ENCODE measurements at places on chromosomes 6 and 20.

GRCh38 chr20:24016607-24017457 is 28.3 kb upstream of the GGTLC1 start:
- DNase-seq: no peak

GRCh38 chr6:115706324-115706723 is 354.4 kb downstream of the FRK start:
- DNase-seq: no peak

DNA sequence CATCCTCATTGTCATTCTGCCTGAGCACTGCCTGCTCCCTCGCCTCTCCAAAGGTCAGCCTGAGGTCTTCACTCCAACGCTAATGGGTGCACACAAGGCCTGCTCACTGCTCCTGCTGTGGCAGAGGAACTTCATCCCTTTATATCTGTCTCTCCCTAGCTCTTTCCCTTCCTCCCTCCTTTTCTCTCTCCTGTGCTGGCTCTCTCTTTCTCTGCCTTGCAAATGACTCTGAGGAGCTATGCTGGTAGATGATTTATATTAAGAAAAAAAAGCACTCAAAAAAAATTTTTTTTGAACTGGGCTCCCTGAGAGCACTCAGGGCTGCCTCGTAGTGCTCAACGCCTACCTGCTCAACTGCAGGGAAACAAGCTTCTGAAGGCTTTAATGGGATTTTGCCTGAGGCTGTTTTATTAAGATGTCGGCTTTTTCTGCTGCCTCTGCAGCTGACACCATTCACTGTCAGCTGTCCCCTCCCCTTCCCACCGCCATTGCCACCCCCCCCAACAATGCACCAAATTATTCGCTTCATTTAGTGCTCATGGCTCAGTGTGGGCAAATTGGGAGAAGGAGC is 137.7 kb upstream of the DEFB112 start:
- no peak for DNase-seq

DNA sequence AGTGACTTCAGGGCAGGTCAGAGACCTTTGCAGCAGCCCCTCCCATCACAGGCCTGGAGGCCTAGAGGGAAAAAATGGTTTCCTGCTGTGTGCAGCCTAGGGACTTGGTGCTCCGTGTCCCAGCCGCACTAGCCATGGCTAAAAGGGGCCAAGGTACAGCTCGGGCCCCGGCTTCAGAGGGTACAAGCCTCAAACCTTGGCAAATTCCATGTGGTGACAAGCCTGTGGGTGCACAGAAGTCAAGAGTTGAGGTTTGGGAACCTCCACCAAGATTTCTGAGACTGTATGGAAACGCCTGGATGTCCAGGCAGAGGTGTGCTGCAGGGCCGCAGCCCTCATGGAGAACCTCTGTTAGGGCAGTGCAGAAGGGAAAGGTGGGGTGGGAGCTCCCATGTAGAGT is 34.0 kb downstream of the UBE3D start:
- no peak for DNase-seq

GRCh38 chr6:158005626-158006180 is 24.0 kb downstream of the SYNJ2 start:
- no peak for DNase-seq

DNA sequence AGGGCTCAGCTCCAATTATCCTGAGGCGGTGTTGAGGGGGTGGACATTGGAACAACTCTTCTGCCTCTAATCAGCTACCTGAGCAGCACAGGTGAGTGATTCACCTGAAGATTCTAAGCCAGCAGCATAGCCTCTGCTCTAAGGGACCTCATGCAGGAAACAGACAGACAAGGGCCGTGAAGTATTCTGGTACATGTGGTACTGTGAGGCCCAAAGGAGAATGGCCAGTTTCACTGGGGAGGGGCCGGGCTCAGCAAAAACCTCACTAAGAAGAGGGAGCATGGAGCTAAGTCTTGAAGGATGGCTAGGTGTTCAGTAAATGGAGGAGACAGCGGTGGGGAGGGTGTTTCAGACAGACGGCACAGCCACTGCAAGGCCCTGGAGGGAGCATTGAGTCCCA is 58.5 kb upstream of the CCDC167 start:
- no peak for DNase-seq

GRCh38 chr20:63941282-63942081 is 14.7 kb downstream of the UCKL1 start:
- no peak for DNase-seq

DNA sequence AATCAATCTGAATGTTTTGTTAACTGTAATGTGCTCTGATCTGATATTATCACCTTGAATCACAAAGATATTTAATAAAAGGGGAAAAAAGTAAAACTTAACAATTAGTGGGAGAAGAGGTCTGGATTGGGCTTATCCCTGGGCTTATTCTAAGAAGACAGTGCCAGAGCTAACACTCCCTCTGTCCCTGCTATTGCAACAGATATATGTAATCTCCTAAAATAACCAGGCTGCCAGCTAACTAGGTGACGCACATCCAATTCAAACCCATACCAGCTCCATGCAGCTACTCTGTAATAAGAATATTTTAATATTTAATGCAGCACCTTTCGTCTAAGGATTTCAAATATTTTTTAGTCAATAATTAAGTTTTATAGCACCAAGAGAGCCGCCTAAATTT is 330.1 kb upstream of the MARCKS start:
- DNase-seq: no peak

- DNase-seq: no peak
These were observed 80.1 kb downstream of the ADGRG6 start for GRCh38 chr6:142381845-142382378.

- DNase-seq: no peak
These were observed 140.5 kb downstream of the FNDC1 start for GRCh38 chr6:159309723-159310122.

GRCh38 chr6:21382821-21383449 is 210.6 kb upstream of the SOX4 start:
- no peak for DNase-seq

- no peak for DNase-seq
These were observed 181.5 kb upstream of the LAMP5 start for GRCh38 chr20:9332791-9333479.

DNA sequence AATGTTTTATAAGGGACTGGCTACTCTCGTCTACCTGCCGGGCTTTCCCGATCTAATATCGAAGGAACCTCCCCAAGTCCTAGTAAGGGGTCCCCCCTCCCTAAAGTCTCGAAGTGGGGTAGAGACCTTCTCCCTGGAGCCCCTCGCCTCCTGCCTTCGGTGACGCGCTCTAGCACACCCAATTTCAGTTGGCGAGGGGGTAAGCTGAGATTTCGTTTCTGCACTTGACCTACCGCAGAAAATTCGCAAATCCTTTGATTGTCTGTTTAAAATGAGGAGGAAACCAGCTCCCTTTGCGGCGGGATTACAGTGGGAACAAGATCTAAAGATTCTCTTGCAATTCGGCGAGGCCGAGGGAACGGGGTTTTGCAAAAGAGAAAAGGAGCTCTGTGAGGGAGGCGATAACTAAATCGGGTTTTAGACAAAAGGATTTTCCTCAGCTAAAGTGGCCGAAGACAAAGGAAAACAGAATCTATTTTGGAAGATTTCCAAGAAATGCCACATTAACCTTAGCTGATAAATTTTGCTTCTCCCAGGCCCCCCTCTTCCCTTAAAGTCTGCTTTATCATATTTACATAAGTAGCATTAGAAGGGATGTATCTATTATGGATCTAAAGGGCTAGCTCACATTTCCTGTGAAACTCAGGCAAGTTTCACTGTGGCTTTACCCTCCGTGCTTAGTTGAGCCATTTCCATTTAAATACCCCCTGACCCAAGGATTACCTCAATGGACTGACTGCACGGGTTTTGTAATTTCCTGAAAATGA is 8.4 kb downstream of the SIM1 start:
- DNase-seq: no peak

DNA sequence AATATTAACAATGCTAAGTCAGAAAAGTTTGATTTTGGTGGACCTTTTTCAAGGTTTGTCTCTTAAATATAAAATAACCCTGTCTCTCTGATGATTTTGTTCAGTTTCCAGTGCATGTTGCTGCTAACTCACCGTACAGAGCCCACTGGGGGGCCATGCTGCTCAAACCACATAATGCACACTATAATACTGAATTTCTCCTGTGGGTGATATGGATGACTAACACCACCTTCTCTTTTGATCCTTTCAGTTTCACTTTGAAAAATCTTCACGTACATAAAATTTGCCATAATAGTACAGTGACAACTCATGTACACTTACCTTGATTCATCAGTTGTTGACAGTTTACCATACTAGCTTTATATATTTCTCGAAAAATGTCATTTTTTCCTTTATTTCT is 506.6 kb upstream of the MAN1A1 start:
- DNase-seq: peak; percentile 5

- no peak for DNase-seq
These were observed 9.6 kb downstream of the CHD6 start for GRCh38 chr20:41608606-41609005.

DNA sequence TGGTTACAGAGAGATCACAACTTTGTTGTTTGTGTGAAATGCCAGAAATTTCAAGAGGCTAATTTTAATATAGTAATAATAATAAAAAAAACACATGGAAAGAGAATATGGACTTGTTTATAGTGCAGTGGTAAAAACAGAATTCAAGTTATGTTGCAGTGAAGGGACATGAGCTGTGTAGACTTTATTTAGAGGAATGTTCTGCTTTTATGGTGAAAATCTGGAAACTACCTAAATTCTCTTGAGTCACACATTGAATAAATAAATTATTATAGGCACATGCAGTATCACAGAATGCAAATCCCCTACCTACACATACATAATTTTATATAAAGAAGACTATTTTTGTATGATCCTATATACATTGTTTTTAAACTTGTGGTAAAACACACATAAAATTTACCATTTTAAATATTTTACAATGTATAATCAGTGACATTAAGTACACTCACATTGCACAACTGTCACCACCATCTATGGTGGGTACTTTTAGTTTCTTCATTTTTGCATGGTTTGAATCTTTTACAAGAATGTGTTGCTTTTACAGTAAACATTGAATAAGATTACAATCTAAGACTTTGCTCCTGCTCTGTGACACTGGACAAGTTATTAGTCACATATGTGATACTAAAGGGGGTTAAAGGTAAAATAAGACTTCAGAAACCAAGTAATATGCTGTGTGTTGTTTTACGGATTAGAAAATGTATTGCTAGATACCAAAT is 107.4 kb downstream of the B3GAT2 start:
- no peak for DNase-seq

GRCh38 chr6:143699430-143699825 is 21.7 kb downstream of the PHACTR2 start:
- no peak for DNase-seq

DNA sequence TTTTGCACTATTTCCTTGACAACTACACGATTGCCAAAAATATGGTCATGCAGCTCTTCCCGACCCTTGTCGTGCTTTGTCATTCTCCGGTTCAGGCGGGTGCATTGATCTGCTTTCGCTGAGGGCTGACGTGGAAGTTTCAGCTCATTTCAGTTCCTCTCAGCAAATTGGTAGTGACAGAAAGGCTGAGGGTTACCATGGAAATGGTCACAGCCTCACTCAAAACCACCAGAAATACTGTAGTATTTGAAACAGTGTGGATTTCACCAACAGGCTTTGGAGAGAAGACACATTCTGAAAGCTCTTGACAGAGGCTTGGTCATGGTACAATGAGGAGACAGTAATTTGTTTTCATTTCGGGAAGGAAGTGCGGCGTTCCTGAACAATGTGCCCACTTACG is 99.7 kb upstream of the EXOC2 start:
- DNase-seq: no peak

DNA sequence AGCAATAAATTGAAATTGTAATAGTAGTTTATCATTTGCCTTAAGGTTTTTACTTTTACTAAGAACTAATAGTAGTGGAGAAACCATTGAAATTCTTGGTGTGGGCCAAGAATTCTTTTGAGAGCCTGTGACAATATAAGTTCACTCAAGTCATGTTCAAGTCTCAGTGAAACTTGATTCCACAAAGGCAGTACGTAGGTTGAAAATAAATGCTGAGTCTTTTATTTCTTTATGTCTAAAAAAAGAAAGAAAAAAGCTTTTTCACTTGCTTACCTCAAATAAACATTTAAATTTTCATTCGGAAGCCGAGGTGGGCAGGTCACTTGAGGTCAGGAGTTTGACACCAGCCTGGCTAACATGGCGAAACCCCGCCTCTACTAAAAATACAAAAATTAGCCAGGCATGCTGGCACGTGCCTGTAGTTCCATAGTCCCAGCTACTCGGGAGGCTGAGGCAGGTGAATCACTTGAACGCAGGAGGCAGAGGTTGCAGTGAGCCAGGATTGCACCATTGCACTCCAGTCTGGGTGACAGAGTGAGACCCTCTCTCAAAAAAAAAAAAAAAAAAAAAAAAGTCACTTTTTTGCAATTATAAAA is 57.8 kb upstream of the NELFCD start:
- no peak for DNase-seq

DNA sequence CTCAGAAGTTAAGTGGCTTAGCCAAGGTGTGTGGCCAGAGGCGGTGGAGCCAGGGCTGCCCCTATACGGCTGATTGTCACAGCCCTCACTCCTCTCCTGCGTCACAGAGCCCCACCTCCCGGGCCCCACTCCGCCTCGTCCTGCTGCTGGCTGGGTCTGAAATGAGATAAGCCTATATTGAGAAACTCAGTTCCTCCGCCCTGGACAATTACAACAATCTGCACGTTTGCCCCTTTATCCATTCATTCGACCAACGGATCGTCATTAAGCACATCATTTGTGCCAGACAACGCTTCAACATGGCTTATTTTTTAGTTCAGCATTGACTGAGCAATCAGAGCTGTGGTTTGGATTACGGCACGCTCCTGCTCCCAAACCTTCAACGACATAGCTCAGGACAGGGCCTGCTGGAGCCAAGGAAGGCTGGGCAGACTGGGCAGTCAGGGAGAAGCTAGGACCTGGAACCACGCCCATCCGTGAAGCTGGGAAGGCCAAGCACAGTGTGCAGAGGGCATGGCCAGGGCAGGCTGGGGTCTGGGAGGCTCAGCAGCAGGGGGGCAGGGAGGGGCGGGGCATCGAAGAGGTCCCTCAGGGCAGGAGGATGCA is 16.6 kb upstream of the EZR start:
- DNase-seq: no peak

DNA sequence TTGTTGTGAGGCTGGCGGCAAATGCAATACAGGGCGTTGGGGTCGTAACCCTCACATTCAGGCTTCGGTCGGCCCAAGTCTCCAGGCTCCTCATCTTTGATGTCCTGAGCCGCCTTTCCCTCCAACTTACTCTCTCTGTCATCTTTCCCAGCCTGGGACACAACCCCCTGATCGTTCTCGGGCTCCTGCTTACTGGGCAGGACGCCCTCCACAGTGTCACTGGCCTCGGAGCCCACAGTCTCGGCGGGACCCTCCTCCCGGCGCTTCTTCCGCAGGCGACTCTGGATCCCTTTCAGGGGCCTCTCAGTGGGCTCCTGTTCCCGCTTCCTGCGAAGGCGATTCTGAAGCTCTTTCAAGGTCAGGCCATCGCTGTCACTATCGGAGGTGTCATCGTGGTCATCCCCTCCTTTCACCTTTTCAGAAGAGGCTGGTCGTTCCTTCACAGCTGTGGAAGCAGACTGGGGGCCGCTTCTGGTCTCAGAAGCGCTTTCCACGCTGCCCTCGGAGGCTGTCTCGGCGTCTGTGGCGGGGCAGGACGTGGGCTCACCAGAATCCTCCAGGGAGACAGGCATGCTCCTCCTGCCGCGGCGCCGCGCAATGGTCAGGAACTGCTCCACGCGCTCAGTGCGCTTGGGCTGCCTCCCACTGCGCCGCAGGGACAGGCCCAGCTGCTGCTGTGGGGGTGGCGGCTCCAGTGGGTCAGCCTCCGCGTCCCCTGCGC is 15.4 kb downstream of the DIDO1 start:
- no peak for DNase-seq

- DNase-seq: peak; percentile 20
These were observed 83.4 kb downstream of the MAP7 start for GRCh38 chr6:136466777-136467176.

Data from SK-MEL-5 (cell line).